GM03348 (cell line): ENCODE measurements at places on chromosomes 1 and 21.

GRCh38 chr21:33587792-33588484, 546 bp downstream of the DONSON start:
- DNase-seq: peak; percentile 55

DNA sequence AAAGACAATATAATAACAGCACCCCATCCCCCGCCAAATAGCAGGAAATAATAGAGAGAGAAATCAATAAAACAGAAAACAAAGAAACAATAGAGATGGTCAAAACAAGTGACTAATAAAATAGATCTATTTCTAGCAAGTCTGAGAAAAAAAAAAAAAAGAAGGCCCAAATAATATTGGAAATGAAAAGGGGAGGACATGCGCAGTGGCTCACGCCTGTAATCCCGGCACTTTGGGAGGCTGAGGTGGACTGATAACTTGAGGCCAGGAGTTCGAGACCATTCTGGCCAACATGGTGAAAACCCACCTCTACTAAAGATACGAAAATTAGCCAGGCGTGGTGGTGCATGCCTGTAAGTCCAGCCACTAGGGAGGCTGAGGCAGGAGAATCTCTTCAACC, 18.5 kb upstream of the HCRTR1 start:
- no peak for DNase-seq

DNA sequence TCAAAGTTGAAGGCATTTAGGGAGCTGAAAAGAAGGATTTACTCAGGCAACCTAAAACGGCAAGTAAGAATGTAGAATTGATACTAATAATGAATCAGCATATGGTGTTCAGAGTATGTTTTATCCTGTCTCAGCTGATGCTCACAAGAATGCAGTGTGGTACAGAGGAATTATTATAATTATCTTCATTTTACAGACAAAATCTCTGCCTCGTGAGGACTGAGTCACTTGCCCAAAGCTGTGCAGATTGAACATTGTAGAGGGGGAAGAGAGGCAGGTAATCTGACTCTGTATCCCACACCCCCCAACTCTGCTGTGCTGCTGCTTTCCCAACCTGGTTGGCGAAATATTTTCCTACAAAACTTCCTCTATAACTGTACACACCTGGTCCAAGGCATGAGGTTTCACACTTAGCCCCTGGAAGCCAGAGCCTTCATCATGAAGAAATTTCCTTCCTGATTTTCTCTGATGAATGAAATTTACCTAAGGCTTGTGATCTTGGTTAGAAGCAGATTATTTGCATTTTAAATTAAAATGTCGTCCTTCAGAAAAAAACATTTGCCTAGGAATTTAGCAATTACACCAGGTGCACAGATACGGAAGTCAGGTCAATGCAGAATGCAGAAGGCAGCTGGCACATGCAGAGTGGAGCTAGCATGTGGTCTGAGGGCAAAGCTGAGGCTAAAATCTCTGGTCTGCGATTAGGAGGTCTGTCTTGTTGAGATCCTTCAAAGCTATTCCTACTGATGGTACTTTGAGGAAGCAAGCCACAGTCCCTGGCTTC, 52.8 kb downstream of the DPT start:
- DNase-seq: peak; percentile 33

GRCh38 chr1:17233675-17234320, 15.1 kb upstream of the PADI3 start:
- DNase-seq: peak; percentile 96

DNA sequence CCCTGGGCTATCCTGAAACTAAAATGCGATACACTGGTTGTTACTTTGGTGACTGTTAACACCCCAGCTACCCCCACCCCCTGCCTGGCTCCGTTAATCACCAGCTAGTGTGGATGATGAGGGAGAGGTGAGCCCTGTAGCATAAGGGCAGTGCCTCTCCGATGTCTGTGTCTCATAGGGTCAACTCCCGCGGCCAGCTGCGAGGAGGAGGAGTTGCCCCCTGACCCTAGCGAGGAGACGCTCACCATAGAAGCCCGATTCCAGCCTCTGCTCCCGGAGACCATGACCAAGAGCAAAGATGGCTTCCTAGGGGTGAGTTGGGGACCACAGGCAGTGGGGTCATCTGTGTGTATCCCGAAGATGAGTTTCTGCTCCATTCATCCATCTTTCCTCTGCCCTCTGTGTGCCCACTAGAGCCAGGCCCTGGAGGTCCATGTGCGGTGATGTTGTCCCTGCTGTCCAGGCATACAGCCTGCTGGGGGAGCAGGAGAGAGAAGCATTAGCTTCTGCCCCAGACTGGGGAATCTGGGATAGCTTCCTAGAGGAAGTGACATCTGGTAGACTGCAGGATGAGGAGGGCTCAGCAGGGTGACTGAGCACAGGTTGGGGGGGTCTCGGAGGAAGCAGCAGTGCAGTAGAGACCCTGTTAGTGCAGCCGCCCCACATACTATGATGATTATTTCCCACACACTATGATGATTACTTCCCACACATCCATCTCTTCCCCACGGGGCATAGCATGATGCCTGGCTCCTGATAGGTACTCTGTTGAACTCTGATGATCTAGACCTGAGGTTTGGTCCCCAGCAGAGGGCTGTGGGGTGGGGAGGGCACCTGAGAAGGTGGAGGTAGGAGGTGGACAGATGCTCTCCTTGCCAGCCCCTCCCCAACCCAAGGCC, 5.2 kb downstream of the SELENON start:
- DNase-seq: no peak

GRCh38 chr21:16085421-16085820, 355.6 kb downstream of the USP25 start:
- peak; percentile 20 for DNase-seq

- no peak for DNase-seq
Measured at GRCh38 chr1:191993549-191993948, 164.7 kb upstream of the RGS18 start.

- DNase-seq: no peak
Measured at GRCh38 chr1:106568201-106568974, 488.1 kb upstream of the PRMT6 start.

GRCh38 chr1:76084029-76084627, 9.6 kb downstream of the ST6GALNAC3 start:
- peak; percentile 5 for DNase-seq

- DNase-seq: no peak
Measured at GRCh38 chr1:154780541-154780940, 89.5 kb downstream of the KCNN3 start.

GRCh38 chr1:201059401-201059800, 35.9 kb upstream of the KIF21B start:
- no peak for DNase-seq

DNA sequence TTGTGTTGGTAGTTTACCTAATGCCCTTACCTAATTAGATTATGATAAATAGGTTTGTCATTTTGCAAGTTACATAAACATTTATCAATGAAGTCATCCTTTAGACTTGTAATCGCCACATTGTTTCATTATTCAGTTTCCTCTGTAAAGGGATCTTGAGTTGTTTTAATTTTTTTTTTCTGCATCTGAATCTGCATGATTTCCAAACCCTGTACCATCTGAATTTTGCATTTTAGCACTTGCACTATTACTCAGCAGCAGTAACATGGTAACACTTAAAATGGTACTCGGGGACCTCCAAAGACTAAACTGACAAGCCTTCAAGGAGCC, 12.4 kb downstream of the TARDBP start:
- no peak for DNase-seq

- peak; percentile 23 for DNase-seq
Measured at GRCh38 chr1:185574139-185574875, 159.9 kb upstream of the HMCN1 start.

DNA sequence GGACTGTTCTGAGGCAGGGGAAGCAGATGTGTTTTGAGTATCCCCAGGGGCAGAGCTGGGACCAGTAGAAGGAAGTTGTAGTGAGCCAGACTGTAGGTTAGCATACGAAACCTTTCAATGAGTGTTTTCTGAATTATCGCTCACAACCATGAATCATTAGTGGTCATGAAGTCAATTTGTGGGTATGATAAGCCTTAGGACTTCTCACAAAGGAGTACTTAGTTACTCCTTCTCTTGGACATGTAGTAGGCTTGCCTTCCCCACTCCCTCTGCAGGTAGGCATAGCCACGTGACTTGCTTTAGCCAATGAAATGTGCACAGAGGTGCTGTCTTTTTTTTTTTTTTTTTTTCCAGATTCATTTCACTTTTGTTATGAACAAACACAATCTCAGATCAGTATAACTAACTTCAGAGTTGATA, 23.9 kb upstream of the FAAH start:
- no peak for DNase-seq

GRCh38 chr1:229283183-229283611, 12.3 kb downstream of the RAB4A start:
- DNase-seq: no peak

DNA sequence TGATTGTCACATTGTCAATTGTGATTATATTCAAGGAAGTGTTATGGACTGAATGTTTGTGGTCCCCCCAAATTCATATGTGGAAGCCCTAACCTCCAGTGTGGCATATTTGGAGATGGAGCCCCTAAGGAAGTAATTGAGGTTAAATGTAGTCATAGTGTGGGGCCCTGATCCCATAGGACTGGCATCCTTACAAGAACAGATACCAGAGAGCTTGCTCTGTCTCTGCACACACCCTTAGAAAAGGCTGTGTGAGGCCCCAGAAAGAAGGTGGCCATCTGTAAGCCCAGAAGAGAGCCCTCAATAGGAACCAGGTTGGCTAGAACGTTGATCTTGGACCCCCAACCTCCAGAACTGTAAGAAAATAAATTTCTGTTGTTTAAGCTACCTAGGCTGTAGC, 28.1 kb downstream of the VANGL1 start:
- DNase-seq: no peak

DNA sequence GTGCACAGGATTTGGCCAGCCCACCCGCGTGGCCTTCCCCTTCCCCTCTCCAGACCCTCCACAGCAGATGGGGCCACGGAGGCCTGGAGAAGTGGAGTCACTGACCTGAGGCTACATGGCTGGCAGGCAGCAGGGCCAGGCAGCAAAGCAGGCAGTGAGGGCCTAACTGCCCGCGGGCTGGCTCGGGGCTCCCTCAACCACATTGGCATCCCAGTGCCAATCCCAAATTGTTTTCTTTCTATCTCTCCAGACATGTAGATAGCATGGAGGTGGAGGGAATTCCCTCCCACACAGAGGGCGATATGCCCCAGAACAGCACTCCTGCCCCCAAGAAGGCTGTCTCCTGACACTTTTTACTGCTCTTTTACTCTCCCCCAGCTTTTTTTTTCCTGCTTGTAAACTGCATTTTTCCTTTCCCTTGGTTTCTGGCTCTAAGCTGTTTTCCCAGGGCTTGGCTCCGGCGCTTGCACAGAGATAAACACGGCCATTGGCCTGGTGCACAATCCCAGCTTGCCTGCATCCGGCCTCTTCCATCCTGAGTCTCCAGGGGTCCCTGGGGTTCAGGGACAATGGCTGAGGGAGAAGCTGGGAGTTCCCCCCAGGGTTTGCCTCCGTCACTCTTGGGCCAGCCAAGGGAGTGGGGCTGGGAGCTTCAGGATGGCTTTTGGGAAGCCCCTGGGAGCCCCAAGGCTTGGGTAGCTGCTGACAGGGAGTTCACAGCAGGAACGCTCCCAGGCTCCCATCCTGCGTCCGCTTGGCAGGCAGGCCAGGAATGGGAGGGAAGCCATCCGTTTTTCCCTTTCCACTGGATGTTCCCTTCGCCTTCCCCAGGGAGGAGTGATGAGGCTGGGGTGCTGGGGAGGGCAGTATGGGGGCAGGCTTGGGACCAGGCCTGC, 7.0 kb downstream of the EPHX1 start:
- DNase-seq: peak; percentile 60

GRCh38 chr1:63731117-63732043, 42.4 kb upstream of the ROR1 start:
- DNase-seq: peak; percentile 80

- peak; percentile 24 for DNase-seq
Measured at GRCh38 chr1:56627019-56627635, 18.0 kb upstream of the PRKAA2 start.

- no peak for DNase-seq
Measured at GRCh38 chr1:171628225-171628624, 6.2 kb downstream of the MYOCOS start.

DNA sequence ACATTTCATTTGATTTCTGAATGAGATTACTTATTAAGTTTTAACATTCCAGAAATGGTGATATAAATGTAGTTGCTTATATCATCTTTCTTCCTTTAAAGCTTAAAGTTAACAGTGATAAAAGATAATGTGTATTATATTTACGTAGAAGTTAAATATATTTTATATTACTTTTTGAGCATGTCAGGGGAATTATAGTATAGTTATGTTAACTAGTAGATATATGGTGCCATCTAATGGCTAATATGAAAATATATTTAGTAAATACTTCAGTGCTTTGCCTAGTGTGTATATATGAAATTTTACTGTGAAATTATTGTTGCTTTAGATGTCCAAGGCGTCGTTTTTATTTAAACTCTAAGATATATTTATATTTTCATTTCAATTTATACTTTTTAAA, 51.5 kb downstream of the SYT14 start:
- peak; percentile 33 for DNase-seq

DNA sequence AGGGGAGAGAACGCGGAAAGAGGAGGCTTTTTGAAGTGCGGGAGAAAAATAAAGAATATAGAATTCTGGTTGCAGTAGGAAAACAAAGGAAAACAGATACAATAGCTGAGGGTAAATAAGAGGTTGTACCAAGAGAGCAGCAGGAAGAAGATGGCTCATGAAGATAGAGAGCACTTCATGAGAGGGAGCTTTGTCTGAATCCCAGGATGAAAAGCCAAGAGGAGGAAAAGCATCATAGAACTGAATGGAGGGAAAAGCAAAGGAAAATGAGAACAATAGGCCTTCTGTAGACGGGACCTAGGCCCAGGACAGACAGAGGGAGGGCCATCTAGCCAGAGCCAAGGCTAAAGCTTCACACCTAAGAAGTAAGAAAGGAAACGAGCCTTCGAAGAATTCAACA, 49.5 kb downstream of the ATP6V1G3 start:
- DNase-seq: no peak

DNA sequence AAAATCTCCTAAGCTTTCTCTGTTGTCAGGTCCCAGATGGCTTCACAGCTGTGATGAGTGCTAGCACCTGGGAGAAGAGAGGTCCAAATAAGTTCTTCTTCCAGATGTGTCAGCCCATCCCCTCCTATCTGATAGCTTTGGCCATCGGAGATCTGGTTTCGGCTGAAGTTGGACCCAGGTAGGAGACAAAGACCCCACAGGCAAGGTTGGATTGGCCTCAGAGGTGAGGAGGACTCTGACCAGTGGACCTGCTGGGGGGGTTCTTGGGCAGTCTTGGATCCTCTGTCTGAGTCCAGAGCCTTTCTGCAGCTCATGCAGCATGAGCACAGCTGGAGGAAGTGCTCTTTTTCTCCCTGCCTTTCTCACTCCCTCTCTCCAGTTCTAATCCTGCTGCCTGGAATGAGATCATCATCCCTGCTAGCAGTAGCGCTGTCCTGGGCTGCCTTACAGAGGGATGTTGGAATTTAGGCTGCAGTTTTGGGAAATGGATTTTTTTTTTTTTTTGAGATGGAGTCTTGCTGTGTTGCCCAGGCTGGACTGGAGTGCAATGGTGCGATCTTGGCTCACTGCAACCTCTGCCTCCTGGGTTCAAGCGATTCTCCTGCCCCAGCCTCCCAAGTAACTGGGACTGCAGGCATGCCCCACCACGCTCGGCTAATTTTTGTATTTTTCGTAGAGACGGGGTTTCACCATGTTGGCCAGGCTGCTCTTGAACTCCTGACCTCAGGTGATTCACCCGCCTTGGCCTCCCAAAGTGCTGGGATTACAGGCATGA, 7.1 kb downstream of the RNPEP start:
- no peak for DNase-seq

GRCh38 chr1:8731162-8731561, 86.3 kb downstream of the RERE start:
- DNase-seq: no peak

- no peak for DNase-seq
Measured at GRCh38 chr1:246797157-246797556, 72.9 kb downstream of the SCCPDH start.

- peak; percentile 48 for DNase-seq
Measured at GRCh38 chr1:240093120-240093961, 1.7 kb downstream of the FMN2 start.

- DNase-seq: no peak
Measured at GRCh38 chr1:40701684-40702083, 10.2 kb downstream of the NFYC start.
